ENCODE measurements at places on chromosomes 4 and X.

GRCh38 chr4:68163754-68164153 is 34.1 kb upstream of the TMPRSS11F start:
- no peak for DNase-seq

DNA sequence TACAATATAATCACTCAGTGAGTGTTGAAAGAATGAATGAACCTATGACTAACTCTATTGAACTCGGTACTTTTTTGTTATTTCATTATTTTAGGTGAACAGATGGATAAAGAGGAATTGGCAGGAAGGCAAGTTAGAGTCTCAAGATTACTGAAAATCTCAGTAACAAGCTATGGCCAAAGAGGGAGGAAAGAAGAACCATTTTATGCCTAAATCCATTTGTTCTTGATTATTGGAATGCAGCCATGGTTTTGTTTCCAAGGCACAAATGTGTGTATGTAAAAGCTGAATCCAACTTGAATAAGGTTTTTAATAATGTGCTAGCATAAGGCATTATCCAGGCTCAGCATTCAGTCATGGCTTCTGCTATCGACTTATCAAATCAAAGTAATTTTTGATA is 196.4 kb downstream of the DTHD1 start:
- DNase-seq = no peak

- DNase-seq = no peak
Observed at GRCh38 chrX:123077631-123078030, 106.4 kb upstream of the GRIA3 start.

- DNase-seq = no peak
Observed at GRCh38 chrX:123215397-123216089, 31.5 kb downstream of the GRIA3 start.

GRCh38 chrX:107686792-107687191 is 58.5 kb downstream of the PRPS1 start:
- DNase-seq = no peak

- no peak for DNase-seq
Observed at GRCh38 chrX:72097098-72097497, 34.6 kb downstream of the RTL5 start.

GRCh38 chrX:79371101-79371500 is 4.0 kb upstream of the ITM2A start:
- DNase-seq = no peak

DNA sequence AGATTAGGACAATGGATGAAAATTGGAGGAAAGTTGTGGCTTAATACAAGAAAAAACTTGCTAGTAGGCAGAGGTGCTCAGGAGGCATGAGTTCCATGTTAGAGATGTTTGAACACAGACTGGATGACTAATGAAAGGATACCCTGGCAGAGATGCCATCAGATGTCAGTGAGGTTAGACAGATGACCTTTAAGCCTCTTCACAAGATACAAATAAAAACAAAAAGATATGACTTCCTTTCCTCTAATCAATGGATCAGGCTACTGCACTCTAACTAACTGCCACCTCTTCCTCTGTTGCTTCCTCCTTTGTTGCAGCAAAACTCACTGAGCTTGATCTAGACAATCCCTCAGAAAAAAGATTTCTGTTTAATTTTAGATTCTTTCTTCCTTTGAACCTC is 14.7 kb downstream of the STAP1 start:
- DNase-seq = peak; percentile 24

GRCh38 chrX:96182366-96182765 is 502.3 kb upstream of the DIAPH2 start:
- DNase-seq = no peak

- DNase-seq = no peak
Observed at GRCh38 chrX:13938051-13938828, 91.5 kb downstream of the GEMIN8 start.

GRCh38 chrX:153653556-153653955 is 6.6 kb downstream of the DUSP9 start:
- no peak for DNase-seq

GRCh38 chr4:53119680-53120079 is 246.2 kb downstream of the SCFD2 start:
- DNase-seq = no peak

DNA sequence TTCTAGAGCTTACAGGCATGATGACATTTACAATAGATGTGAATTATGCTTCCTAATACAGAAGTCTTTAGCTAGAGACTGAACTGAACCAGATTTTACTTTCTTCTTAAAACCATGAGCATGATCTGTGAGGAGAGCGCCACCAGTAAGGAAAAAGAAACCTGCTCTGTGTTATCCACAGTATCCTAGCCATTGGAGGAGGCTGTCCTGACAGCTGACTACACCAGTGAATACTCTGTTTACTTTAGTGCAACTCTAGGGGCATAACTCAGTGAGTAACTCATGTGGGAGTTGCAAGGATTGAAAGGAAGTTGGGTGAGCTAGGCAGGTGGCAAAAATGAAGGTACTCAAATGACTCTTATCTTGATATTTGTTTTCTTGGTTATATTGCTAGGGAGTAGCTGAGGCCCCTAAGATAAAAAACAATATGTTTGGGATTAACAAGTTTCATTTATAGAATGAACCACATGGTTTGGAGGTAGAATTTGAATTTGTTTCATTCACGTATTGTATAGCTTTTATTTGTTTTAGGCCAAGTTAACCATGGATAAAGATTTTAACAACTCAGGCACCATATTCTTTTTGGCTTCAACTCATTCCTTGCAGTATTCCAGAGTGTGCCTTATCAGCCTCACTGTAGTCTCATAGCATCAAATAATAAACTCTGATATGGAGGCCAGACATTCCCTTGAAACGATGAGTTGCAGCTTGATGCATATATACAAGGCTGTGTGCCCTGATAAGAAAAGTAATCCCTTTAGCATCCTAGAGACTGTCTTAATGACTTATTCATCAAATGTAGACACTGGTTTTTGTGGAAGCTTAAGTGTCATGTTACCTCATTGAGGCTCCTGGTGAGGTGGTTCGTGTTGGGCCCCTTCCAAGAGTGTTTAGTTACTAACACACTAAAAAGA is 2.5 kb downstream of the BMP3 start:
- DNase-seq = no peak

DNA sequence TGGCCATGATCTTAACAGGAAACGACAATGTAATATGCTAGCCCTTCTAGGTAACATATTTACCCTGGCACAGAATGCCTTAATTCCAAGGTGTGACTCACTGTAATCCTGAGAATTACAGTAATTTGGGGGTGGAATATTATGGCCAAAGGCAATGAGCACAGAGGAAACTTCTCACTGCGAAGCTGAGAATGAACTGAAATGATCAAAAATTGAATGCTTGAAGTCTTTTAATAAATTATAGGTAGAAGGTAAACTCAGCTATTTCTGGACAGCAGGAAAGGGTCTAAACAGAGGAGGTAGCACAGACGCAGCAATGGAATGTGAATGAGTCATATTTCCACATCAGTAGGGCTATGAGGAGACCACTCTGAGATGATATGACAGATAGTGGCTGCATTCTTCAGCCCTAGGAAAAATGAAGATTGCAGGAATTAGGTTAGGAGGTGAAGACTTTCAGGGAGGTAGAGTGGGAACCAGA is 312.6 kb downstream of the PACRGL start:
- no peak for DNase-seq

GRCh38 chrX:72352786-72353185 is 47.1 kb upstream of the CITED1 start:
- no peak for DNase-seq

GRCh38 chrX:68995386-68995779 is 166.6 kb downstream of the EFNB1 start:
- no peak for DNase-seq

- no peak for DNase-seq
Observed at GRCh38 chrX:40151211-40152172, 53.7 kb upstream of the BCOR start.

DNA sequence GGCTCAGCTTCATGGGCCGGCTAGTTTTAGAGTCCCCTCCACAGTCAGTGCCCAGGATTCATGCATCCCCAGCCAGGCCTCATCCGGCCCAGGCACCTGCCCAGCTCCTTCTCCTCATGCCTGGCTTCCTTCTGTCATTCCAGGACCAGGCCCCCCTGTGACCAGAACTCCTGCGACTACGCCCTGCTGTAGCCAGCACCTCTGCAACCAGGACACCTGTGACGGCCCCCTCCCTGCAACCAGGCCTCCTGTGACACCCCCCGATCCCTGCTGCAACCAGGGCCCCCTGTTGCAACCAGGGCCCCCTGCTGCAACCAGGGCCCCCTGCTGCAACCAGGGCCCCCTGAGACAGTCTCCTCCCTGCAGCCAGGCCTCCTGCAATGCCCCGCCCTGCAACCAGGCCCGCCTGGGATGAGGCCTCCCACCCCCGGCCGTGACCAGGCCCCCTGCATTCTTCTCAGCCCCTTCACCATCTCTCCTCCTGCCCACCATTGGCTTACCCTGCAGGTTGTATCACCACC is 46.8 kb downstream of the HTRA3 start:
- DNase-seq = no peak

DNA sequence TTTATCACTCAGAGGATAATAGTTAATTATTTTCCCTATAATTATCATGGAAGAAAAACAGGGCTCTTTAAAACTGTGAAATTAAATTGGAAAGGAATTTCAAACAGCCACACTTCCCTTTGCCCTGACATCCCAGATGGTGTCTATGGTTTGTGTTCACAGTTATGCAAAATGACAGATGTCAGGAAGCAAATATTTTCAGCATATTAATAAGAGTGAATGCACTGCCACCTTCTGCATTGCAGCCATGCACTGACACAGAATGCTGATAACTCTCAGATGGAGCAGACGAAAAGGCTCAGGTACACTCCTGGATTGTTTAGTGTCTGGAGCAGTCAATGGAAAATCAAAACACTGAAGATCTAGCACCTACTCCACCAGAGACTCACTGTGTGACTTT is 57.6 kb downstream of the RWDD4 start:
- DNase-seq = no peak

- no peak for DNase-seq
Observed at GRCh38 chr4:55032179-55032578, 93.2 kb downstream of the KDR start.

- DNase-seq = no peak
Observed at GRCh38 chr4:17164666-17165065, 266.2 kb upstream of the LDB2 start.
